ENCODE measurements at places on chromosomes 7 and 10. TPM values are rescaled to one million over a fixed set of nuclear protein-coding genes. Genes with fewer than 3 reads are reported as not detected.

Gene PTPRZ1
- total RNA-seq = 3.4 TPM

Gene HMX3
- total RNA-seq = not detected

DNA sequence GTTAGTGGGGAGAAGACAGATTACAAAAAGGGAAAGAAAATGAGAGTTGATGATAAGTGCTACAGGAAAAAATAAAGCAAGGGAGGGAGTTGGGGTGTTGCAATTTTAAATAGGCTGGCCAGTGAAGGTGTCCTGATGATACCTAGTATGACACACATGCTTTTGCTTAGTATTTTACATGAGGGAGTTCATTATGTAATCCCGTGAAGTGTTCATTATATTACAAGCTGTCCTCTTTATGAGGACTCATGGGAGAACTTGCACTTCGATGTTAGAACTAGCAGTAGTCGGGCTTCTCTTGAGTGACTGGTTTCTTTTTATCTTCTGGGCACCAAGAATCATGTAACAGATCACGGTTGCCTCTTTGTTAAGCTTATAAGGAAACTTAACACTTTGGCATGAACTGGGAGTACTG lies 102.3 kb upstream of the MTPN start:
- DNase-seq = no peak
- no peak overlapping the region for H3K27ac ChIP-seq
- H3K27me3 ChIP-seq = no peaks in the 10 kb centered on the region
- H3K36me3 ChIP-seq = no peaks in the 10 kb centered on the region
- H3K4me3 ChIP-seq = no peak overlapping the region

Gene TBX20
- total RNA-seq = 8.2 TPM

GRCh38 chr10:127013691-127014473 lies 108.7 kb downstream of the DOCK1 start:
- DNase-seq = no peak
- H3K4me3 ChIP-seq = no peak overlapping the region
- peaks cover 11% of the 10 kb centered on the region for H3K36me3 ChIP-seq

DNA sequence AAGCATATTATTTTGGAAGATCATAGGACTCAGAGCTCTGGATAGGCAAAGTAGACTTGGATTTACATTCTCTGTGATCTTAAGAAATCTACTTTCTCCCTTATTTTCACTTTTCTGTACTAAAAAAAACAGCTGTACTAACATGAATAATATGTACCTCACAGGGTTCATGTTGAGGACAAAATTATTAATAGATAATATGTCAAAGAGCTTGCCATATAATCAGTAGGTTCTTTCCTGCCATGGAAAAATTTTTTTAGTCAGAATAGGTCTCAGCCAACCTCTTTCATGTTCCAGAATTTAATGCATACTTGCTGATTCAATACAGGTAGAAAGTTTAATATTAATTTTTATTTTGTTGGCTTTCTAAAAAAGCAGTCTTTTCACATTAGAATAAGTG lies 780.3 kb upstream of the C7orf33 start:
- no peaks in the 10 kb centered on the region for H3K27me3 ChIP-seq
- no peak overlapping the region for H3K27ac ChIP-seq
- H3K4me3 ChIP-seq = no peak overlapping the region
- no peak for DNase-seq

GRCh38 chr7:121094829-121095228 lies 106.3 kb downstream of the CPED1 start:
- DNase-seq = no peak
- H3K4me3 ChIP-seq = no peak overlapping the region
- H3K27me3 ChIP-seq = no peaks in the 10 kb centered on the region
- peaks cover 6% of the 10 kb centered on the region for H3K4me1 ChIP-seq
- no peaks in the 10 kb centered on the region for H3K36me3 ChIP-seq
- H3K27ac ChIP-seq = no peak overlapping the region

- H3K4me1 ChIP-seq = no peaks in the 10 kb centered on the region
- no peak overlapping the region for H3K27ac ChIP-seq
- no peak overlapping the region for H3K4me3 ChIP-seq
- no peaks in the 10 kb centered on the region for H3K36me3 ChIP-seq
- peaks cover 15% of the 10 kb centered on the region for H3K27me3 ChIP-seq
Observed at GRCh38 chr7:23093111-23093510, 12.5 kb upstream of the KLHL7 start.

All from mesothelial cell of epicardium (in vitro differentiated cells).